Tongue (tissue), 3 donors: ENCODE measurements at places on chromosomes 11 and 22. TPM values are rescaled to one million over a fixed set of nuclear protein-coding genes. Genes with fewer than 3 reads are reported as not detected.

CNTN5 gene
- 9.1 TPM for total RNA-seq

C22orf23 gene
- total RNA-seq, result not detected

KRTAP5-9 gene
- total RNA-seq, result not detected

DEUP1 gene
- total RNA-seq, result not detected

POU2AF3 gene
- 0.72 TPM for total RNA-seq

C11orf21 gene
- total RNA-seq, result 0.10 TPM
